ENCODE measurements at places on chromosomes 16 and 17.

GRCh38 chr17:34993031-34993430 lies 12.7 kb downstream of the LIG3 start:
- no peak for DNase-seq

GRCh38 chr17:80986816-80987475 lies 4.7 kb upstream of the CHMP6 start:
- DNase-seq: no peak

DNA sequence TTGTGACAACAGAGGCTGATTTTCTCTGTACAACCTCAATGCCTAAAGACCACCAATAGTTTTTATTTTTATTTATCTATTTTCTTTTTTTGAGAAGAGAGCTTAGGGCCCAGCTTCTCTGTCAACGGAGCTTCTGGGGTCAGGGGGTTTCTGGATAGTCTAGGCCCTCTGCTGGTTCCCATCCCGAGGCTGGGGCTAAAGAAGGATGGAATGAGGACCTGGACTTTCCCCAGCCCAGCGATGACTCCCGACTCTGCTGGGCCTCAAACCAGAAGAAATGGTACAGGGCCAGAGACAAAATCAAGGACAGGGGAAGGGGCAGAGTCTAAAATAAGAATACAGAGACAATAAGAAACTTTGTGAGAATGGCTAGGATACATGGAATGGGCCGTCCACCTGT lies 5.7 kb upstream of the TSPOAP1 start:
- no peak for DNase-seq

- DNase-seq: no peak
These were observed 31.0 kb downstream of the PSMD12 start for GRCh38 chr17:67335245-67335835.

GRCh38 chr16:78275420-78275819 lies 176.0 kb downstream of the WWOX start:
- DNase-seq: no peak

- DNase-seq: no peak
These were observed 23.8 kb downstream of the ADCY7 start for GRCh38 chr16:50289950-50290764.

DNA sequence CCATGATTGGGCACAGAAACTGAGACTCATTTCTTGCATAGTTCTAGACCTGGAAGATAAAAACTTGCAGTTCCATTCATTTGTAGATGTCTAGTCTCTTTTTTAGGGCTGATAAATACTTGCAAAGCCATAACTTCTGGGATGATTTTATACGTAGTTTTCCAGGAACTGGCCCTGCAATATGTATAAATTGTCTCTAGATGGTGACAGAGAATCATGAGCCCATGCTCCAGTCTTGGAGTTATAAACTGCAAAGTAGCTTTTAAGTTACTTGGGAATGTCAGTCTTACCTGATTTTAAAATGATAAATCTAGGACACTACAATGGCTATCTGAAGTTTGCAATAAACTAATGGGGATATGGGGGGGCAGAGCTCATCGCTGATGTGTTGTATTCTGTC lies 3.0 kb upstream of the ADAMTS18 start:
- no peak for DNase-seq

GRCh38 chr16:85315866-85316265 lies 203.6 kb upstream of the CIBAR2 start:
- DNase-seq: no peak

DNA sequence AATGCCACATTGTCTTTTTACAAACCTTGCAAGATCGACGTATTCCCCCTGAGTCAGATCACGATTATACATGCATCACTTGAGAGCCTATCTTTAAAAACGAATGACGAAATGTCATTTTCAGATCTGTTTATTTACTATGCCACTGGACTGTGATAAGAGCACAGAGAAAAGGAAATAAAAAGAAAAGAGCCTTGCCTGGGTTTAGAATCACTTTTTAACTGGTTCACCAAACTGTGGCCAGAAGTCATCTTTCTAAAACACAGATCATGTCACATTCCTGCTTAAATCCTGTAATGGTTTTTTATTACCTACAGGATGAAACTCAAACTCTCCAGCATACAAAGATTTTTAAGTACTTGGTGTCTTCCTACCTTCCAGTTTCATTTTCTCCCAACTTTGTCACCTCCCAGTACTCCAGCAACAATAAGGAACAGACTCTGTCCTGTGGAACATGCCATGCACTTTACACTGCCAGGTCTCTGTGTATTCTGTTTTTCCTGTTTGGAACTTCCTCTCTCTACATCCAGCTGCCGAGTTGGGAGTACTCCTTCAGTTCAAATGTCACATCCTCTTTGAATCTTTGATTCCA lies 91.5 kb downstream of the SNX11 start:
- DNase-seq: no peak

Measured in stimulated activated CD4-positive, alpha-beta T cell treated with anti-CD3 and anti-CD28 coated beads, Interleukin-1b, Interleukin-23, amount 100 ng/mL, for 24 hours (primary cell).